ENCODE measurements at places on chromosomes 5 and 9. TPM values are rescaled to one million over a fixed set of nuclear protein-coding genes. Genes with fewer than 3 reads are reported as not detected.

- DNase-seq = no peak
Measured at GRCh38 chr9:12798066-12798770, 23.4 kb downstream of the LURAP1L start.

- DNase-seq = no peak
Measured at GRCh38 chr5:61229416-61229815, 67.1 kb upstream of the SMIM15 start.

DNA sequence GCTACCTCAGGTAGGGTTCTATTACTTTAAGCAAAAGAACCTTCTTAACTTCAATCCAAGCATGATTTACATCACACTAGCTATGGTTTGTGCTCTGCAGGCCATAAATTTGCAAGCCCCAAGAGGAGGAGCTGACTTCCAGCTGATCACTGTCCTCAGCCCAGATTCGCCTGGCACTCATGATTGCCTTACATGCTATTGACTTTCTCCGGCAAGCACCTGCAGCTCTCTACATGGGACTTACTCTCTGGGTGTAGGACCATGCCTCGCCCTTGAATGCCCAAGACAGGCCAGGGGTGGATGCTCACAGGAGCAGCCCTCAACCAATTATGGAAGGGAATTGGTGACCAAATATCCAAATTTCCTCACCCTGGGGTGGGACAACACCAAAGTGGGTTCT, 99.8 kb downstream of the ESM1 start:
- no peak for DNase-seq

DNA sequence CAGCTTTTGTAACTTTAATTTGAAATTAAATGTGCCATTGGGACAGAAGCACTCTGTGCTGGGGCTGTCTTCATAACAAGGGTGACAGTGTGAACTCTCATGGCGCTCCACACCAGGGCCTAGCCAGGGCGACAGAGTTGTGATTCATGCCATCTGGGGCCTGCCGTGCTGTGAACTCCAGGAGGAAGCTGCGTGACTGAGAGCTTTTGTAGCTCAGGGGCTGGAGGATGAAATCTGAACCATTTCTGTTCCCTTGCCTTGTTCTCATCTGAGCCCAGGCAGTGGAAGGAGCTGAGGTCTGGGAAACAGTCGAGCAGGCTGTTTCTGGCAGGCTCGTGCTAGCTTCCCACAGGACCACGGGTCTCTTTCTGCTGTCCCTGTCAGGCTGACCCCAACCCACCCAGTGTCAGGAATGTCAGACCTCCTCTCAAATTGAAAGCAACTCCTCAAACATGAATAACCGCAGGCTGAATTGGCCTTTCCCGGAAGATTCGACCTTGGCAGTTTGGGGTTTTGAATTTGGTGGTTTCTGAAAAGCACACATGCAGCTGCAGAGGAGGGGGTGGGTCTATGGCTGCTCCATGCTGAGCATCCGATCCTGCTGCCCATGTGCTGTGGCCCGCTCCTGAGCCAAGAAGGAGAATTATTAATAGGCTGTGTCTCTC, 69.2 kb upstream of the RPS23 start:
- DNase-seq = no peak

- no peak for DNase-seq
Measured at GRCh38 chr9:88658311-88658822, 123.4 kb downstream of the NXNL2 start.

DNA sequence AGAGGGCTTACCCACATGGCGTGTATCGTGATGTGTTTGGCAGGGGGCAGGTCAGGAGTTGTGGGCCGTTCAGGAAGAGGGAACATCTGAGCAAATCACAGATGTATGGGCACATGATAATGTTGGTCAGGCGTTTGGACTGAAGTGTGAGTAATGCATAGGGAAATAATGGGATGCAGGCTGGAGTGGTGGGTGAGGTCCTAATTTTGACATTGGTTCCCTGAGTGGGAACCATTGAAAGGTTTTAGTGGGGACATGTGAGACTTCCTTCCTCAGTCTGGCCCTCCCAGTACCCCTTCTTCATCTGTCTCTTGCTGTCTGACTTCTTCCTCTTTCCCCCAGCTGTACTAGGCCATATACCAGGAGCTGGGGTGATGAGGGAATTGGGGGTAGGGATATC, 7.6 kb downstream of the OTULIN start:
- DNase-seq = no peak

DNA sequence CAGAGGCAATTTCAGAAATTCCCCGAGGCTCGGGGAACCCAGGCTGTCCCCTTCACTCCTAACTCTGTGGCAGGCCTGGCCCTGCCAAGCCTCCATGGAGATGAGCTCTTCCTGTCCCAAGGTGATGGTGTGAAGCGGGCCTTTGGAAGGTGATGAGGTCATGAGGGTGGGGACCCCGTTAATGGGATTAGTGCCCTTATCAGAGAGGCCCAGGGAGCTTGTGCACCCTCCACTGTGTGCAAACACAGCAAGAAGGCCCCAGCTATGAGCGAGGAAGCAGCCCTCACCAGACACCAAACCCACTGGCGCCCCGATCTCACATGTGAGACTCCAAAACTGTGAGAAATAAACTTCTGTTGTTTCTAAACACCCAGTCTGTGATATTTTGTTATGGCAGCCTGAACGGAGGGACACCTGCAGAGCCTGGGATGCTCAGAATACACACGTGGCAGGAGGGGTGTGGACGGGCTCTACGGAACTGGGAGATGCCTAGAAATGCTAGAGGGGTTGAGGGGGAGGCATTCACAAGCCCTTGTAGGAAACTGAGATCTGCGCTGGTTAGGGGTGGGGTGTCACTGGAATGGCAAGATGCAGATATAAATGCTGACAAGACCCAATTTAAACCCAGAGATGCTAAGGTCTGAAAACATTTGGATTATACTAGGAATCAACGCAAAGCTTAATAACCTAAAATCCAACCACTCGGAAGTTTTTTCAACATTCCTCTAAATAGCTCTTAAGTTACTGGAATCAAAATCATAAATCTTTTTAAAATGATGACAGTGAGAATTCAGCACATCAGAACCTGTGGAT, 46.9 kb downstream of the ADAMTS2 start:
- no peak for DNase-seq

GRCh38 chr9:107698779-107699178, 209.2 kb upstream of the KLF4 start:
- no peak for DNase-seq

DNA sequence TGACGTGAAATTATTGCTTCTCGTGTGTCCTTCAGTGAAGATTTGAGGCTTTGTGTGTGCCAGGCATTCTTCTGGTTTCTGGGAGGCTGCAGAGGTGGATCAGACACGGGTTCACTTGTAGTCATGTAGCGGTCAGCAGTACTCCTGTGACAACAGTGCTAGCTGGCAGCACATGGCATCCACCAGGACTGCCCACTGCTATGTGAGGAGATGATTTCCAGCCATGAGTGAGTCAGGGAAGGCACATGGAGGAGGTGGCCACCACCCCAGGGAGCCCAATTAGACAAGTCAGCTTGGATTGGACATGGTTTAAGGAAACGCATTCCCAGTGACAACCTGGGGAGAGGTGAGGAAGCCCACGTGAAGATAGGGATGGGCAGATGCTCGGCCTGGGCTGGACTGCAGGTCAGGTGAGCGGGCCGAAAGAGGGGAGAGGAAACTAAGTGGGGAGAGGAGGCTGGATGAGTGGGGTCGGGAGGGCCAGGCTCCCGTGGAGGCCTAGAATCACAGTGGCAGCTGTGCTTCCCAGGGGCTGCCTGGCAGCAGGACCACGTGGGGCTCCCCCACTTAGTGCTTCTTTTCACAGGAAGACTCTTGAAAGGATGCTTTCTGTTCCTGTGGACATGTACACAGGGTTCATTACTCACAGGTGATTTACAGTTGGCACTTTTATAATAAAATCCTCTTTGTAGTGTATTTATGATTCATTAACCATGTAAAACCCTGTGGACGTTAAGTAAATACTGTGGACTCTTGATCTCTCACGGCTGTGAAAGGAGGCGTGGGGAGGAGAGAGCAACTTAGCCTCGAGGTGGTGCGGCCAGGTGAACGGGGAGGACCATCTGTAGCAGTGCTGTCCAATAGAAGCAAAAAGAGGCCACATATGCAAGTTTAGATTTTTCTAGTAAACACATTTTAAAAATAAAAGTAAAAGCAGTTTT, 80.0 kb upstream of the OTULINL start:
- DNase-seq = no peak

The OMD gene
- not detected for total RNA-seq

The FAM221B gene
- not detected for total RNA-seq

The CDKN2B-AS1 gene
- total RNA-seq = not detected

The ARAP3 gene
- 25.7 TPM for total RNA-seq

The SPINK4 gene
- not detected for total RNA-seq

The SHOC1 gene
- not detected for total RNA-seq

The ROR2 gene
- total RNA-seq = 33.6 TPM

The SCGB3A1 gene
- 0.33 TPM for total RNA-seq
